ENCODE measurements at places on chromosomes 6 and 20. TPM values are rescaled to one million over a fixed set of nuclear protein-coding genes. Genes with fewer than 3 reads are reported as not detected.

The CNBD2 gene
- 3.3 TPM for total RNA-seq

The TAF4 gene
- total RNA-seq: 26.0 TPM

The APOM gene
- 2.2 TPM for total RNA-seq

The SLC22A16 gene
- total RNA-seq: not detected

GRCh38 chr20:33725607-33726264 is 5.6 kb upstream of the PXMP4 start:
- DNase-seq: no peak

The PBOV1 gene
- not detected for total RNA-seq

The PHACTR2 gene
- 57.6 TPM for total RNA-seq

The PACSIN1 gene
- 1.4 TPM for total RNA-seq

- DNase-seq: no peak
These were observed 2.8 kb upstream of the CHMP4B start for GRCh38 chr20:33808388-33808787.

DNA sequence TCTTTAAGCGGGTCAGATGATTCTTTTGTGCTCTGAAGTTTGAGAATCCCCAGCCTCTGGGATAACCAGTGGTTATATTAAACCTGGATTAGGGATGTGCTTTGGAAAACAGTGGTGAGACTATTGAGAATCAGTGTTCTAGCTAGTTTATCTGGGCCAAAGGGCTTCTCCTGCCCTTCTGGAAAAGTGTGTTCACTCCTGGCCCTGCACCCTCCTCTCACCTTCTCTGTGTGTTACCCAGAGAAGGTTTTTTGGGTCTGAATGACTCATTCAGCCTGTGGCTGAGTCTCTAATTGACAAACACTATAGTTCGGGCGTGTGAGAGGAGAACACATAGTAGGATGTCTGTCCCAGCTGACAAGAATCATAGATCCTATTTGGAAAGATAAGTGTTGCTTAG is 66.7 kb downstream of the LRRC1 start:
- DNase-seq: no peak

DNA sequence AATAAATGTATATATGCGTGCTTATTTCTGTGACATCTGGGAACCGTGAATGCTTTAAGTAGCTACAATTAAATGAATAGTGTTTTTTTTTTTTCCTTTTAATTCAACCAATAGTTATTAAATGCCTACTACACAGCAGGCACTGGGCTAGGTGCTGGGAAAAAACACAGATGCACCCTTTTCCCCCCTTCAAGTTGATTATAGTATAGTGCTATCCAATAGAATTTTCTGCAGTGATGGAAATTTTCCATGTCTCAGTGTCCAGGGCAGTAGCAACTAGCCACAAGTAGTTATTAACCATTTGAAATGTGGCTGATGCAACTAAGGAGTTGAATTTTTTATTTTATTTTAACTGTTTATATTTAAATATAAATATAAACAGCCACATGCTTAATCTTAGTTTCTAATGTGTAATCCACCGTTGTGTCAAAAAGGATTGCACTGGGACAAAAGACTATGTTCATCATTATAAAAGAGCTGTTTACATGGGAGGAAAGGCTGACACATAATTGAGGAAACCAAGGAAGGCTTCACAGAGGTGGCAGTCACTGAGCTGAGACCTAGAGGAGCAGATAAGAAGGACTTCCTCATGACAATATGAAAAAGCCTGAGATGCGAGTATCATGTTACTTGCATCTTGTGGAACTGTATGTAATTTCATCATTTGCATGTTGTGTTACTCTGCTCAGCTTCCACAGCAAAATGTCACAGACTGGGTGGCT is 261.2 kb upstream of the PLCB4 start:
- no peak for DNase-seq
